ENCODE measurements at places on chromosomes 4 and X.

DNA sequence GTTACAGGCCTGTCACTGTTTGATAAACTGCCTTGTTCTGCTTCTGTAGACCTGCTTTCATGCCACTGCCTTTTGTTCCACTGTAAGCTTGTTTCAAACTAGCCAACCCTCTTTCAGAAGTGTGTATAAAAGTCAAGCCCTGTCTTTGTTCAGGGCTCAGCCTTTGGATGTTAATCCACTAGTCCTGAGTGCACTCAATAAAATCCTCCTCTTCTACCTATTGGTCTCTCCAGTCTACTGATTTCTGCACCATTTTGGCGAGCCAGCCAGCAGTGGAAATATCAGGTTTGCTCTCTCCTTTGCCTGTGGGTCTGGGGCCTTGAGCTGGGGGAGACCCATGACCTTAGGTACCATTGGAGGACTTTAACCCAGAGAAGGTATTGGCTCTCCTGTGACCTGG is 901.6 kb upstream of the NDST4 start:
- no peak for DNase-seq

GRCh38 chr4:124097447-124097846 is 615.1 kb downstream of the ANKRD50 start:
- no peak for DNase-seq

GRCh38 chrX:107750861-107751445 is 24.6 kb downstream of the TSC22D3 start:
- DNase-seq: no peak

GRCh38 chr4:185399466-185399865 is 2.8 kb downstream of the ANKRD37 start:
- DNase-seq: no peak

- DNase-seq: no peak
Measured at GRCh38 chr4:182144626-182145333, 98.4 kb upstream of the TENM3 start.

DNA sequence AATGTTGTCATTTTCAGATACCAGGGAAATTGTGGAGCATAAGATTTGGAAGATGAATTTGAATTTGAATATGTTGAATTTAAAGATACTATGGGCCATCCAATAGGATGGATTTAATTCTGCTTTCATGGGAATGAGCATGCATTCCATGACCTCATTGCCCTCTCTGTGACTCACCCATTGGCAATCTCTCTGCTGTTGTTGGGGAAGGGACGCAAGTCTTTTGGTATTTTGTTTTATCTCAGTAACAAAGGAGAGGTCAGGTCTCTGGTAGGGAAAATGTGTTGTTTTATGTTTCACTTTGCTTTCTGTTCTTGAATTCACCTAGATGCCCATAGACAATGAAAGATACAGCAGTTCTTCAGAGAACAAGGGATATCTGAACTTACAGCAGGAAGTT is 42.1 kb upstream of the MAGEA4 start:
- no peak for DNase-seq

GRCh38 chr4:163701916-163702315 is 207.4 kb downstream of the TMA16 start:
- no peak for DNase-seq

- DNase-seq: no peak
Measured at GRCh38 chr4:3791910-3792542, 25.8 kb downstream of the ADRA2C start.

DNA sequence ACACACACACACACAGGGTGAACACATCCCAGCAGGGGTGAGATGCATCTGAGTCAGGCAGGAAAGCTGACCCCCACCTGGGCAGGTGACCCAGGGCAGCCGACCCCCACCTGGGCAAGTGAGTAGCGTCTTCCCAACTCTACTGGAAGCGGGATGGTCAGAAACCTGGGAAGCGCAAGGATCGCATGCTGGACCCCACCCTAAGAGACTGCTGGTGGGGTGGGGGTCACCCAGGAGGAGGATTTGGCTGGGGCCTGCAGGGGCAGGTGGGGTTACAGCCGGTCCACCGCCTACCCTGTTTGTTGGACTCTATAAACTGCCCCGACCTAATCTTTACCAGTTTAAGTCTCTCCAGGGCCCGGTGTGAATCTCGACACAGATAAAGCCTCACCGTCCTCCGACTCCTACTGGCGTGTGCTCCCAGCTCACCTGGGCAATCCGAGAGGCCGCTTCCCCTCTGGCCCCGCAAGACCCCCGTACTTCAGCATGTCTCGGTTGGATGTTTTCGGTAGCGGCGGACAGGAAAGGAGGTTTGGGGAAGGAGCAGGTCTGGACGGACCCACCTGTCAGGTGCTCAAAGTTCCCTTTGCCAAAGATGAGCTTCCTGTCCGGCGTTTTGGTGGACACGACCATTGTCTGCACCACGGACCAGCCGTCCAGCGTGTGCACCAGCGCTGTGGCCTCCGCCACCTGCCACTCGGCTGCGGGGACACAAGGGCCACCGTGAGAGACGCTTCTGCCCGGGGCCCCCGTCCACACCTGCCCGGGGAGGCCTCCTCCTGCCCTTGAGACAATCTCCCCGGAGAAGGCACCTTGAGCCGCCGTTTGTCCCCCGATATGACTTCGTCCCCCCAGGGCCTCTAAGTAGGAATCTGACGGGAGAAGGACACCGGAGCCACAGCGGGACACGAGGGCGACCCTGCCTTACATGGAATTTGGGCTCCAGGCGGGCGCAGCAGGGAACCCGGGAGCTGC is 2.0 kb downstream of the GTPBP6 start:
- DNase-seq: no peak

GRCh38 chr4:31204874-31205273 is 484.7 kb downstream of the PCDH7 start:
- no peak for DNase-seq

DNA sequence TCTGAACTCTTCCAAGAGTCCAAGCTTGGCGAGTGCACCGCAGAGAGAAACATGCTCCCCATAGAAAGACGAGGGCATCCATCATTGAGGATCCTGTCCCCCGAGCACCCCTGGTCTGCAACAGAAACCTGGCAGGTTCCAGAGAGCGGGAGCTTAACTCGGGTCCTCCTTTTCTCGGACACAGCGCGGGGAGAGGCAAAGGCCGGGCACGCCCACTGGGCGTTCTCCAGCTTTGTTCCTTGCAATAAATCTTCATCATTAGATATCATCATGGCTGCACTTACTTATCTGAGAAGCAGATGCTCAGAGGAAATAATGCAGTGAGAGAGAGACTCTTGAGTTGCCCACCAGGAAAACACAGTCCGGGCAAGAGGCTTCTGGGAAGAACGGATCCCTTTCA is 90.1 kb upstream of the PSAPL1 start:
- no peak for DNase-seq

- DNase-seq: no peak
Measured at GRCh38 chr4:164109503-164109902, 615.0 kb downstream of the TMA16 start.

Data from stimulated activated CD8-positive, alpha-beta memory T cell treated with anti-CD3 and anti-CD28 coated beads, Interleukin-7, amount 100 ng/mL, for 1 hour (primary cell).